CD14-positive monocyte (primary cell): ENCODE measurements at places on chromosomes 4 and X. TPM values are rescaled to one million over a fixed set of nuclear protein-coding genes. Genes with fewer than 3 reads are reported as not detected.

Gene PDE6B
- 6.3 TPM for polyA plus RNA-seq

Gene BMX
- 0.22 TPM for polyA plus RNA-seq

- peak; percentile 42 for DNase-seq
Observed at GRCh38 chr4:113810906-113811305, 49.4 kb upstream of the CAMK2D start.

- no peak for DNase-seq
Observed at GRCh38 chr4:101304916-101305315, 42.4 kb downstream of the PPP3CA start.

- no peak for DNase-seq
Observed at GRCh38 chr4:79687006-79687405, 279.0 kb upstream of the GK2 start.

GRCh38 chr4:151753056-151753455 lies 7.8 kb downstream of the GATB start:
- DNase-seq = no peak
